K562 (cell line): ENCODE measurements at places on chromosomes 16 and 17. TPM values are rescaled to one million over a fixed set of nuclear protein-coding genes. Genes with fewer than 3 reads are reported as not detected.

Gene KCNJ16
- 0.04 TPM in 1 of 2 replicates, not detected in the other for total RNA-seq

Gene P2RX5
- 1.6 and 1.8 TPM in 2 replicates for total RNA-seq

Gene GRAPL
- 0.22 TPM in 1 of 2 replicates, not detected in the other for total RNA-seq

Gene KRTAP9-2
- not detected in 2 replicates for total RNA-seq

Gene KCNG4
- total RNA-seq, result not detected in 2 replicates

Gene PRSS36
- total RNA-seq, result 0.56 and 1.1 TPM in 2 replicates

Gene TP53TG3C
- total RNA-seq, result 1.6 and 2.8 TPM in 2 replicates

Gene KCTD5
- total RNA-seq, result 39.0 and 40.0 TPM in 2 replicates

Gene OR1F1
- total RNA-seq, result 0.22 TPM in 1 of 2 replicates, not detected in the other

Gene TPSB2
- 0.16 and 0.18 TPM in 2 replicates for total RNA-seq

Gene C17orf107
- 0.29 and 0.42 TPM in 2 replicates for total RNA-seq

Gene CCL5
- 0.56 and 0.58 TPM in 2 replicates for total RNA-seq

Gene USP7
- 122 and 145 TPM in 2 replicates for total RNA-seq

Gene KRT36
- not detected in 2 replicates for total RNA-seq

Gene CENPV
- total RNA-seq, result 86.1 and 89.1 TPM in 2 replicates

Gene IGFALS
- not detected in 2 replicates for total RNA-seq

Gene FBXO39
- total RNA-seq, result not detected in 2 replicates

Gene ABAT
- total RNA-seq, result 0.31 and 0.49 TPM in 2 replicates

Gene TMC7
- total RNA-seq, result 1.5 TPM in 2 replicates

Gene KRT28
- total RNA-seq, result not detected in 2 replicates

Gene DBNDD1
- 12.9 and 13.0 TPM in 2 replicates for total RNA-seq

Gene CDH16
- total RNA-seq, result not detected in 2 replicates

Gene MEFV
- total RNA-seq, result not detected in 2 replicates
